Glutamatergic neuron (in vitro differentiated cells): ENCODE measurements at places on chromosomes 7 and 10.

- no peak for DNase-seq
Measured at GRCh38 chr7:121385800-121386179, 10.3 kb downstream of the FAM3C start.

- no peak for DNase-seq
Measured at GRCh38 chr10:71078454-71079145, 133.8 kb upstream of the UNC5B start.

DNA sequence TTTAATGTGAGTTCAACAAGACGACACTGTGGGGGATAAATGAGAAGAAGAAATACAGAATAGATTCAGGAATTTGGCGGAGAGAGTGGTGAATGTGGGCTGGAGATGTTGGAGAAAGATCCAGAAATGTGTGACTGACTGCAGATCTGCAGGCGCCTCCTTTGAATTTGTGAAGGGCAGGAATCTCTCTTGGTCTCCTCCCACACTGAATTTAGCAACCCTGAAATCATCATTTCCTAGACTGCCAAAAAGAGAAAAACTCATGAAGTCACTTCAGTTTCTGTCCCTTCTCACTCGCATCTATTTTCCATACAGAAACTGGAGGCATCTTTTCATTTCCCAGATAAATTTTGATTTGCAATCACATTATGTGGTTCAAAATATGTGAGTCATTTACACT is 128.7 kb downstream of the GNAI1 start:
- no peak for DNase-seq

GRCh38 chr7:123655614-123656013 is at the start of gene LMOD2:
Gene LMOD2, plus strand, starts transcription at chr7:123655866. Its CDS starts 98 bp downstream, at chr7:123655964.
- no peak for DNase-seq

GRCh38 chr10:75250934-75251333 is 15.2 kb upstream of the COMTD1 start:
- no peak for DNase-seq

DNA sequence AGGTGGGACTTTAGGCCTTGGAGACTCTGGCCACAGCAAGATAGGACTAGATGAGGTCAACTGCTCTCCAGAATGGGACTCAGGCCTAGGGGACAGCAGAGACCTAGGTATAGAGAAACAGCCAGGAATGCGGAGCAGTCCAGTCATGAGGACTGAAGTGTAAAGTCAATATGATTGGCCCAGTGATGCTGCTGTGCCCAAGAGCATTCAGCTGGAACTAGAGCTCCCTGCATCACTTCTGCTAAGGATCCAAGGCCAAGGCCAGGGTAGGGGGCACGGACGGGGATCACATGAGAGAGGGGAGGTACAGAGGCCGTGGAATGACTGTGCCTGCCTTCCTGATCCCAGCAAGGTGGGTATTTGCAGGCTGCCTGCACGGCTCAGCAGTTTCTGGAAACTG is 237.9 kb downstream of the FRMD4A start:
- no peak for DNase-seq

DNA sequence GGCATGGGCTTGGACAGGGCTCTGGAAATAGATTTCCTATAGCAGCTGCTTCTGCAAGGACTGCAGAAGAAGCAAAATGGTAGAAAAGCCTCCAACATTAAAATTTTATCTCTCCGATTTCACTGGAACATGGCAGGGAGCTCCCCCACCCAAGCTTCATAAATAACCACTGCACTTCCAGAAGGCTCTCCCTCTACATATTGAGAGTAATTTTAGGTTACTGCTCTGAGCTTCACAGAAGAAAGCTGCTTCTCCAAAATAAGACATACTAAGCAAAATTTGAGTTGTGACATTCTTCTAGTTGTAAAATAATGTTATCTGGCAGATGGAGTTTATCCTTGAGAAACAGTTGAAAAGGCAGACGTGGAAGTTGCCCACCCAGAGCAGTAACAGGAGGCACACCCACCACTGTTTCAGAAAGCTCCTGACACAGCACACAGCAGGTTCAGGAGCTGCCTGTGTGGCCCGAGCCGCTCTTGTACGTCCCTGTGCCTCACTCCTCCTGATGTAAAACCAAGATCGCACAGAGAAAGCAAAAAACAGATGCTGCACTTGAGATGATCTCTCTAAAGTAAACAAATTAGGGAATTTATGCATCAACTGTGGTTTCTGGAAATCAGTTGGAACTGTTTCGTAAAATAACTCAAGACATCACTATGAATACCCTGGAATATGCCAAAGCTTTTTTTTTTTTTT is 621.0 kb downstream of the PARD3 start:
- no peak for DNase-seq

DNA sequence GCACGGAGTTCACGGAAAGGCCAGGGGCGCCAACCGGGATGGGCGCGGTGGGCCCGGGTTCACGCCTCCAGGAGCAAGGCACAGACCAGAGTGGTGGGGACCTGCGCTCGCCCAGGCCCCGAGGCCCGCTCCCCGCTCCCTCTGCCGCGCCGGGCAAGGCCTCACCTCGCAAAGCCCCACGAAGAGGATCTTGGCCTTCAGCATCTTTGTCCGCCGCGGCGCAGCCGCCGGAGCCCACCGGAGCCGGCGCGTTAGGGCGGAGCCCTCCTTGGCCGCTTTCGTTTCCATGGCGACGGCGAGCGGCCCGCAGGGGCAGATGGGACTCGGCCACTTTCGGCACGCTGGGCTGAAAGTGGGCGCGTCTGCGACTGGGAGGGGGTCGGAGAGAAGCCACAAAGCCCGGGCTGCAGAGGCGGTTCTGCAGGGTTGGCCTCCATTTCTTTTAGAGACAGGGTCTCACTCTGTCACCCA is 944.4 kb upstream of the ZNF722 start:
- no peak for DNase-seq
